ENCODE measurements at places on chromosomes 1 and 21.

GRCh38 chr21:42570841-42571387 is 57.3 kb downstream of the SLC37A1 start:
- peak; percentile 55 for DNase-seq

DNA sequence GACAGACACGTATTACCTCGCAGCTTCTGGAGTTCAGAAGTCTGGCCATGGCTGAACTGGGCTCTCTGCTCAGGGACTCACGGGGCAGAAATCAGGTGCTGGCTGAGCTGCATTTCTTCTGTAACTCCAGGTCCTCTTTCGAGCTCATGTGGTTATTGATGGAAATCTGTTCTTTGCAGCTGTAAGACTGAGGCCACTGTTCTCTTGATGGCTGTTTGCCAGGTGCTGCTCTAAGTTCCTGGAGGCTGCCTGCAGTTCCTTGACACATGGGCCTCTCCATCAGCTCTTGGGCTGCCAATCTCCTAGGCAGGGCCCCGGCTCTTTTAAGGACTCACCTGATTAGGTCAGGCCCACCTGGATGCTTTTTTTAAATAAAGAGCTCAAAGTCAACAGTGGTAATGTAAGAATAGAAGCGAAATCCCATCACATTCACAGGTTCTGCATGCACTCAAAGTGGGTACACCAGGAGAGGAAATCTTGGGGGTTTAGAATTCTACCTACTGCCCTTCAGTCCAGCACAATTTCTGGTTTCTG is 139.1 kb downstream of the KAZN start:
- DNase-seq = no peak

GRCh38 chr1:239909898-239910297 is 181.8 kb upstream of the FMN2 start:
- no peak for DNase-seq

DNA sequence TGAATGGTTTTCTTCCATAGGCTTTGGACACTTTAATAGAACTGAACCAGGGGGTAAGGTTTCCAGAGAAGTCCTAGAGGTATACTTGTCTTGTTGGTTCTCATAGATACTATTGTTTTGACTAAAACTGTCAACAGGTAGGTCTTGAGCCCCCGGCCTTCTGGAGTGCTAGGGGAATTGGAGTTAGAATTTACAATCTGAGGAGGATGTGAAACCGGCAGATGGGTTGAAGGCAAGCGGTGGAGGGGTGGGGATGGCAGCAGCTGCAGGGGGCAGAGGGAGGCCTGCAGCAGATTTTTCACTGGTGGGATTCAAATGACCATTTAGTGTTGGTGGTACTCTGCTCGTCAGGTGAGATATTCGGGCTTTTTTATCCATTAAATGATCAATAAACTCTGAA is 4.3 kb upstream of the CD1D start:
- no peak for DNase-seq

DNA sequence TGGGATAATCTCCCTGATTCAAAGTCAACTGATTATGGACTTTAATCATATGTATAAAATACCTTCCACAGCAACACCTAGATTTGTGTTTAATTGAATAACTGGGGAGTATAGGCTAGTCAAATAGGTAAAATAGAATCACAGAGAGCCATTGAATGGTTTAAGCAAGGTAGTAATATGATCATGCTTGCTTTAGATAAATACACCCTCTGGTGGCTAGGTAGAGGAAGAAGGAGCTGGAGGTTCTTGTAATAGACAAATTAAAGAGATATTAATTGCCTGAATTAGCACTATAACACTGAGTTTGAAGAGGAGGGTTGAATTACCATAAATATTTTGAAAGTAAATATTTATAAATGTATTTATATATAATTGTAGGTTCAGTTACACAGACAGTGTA is 40.3 kb downstream of the DIRAS3 start:
- no peak for DNase-seq

DNA sequence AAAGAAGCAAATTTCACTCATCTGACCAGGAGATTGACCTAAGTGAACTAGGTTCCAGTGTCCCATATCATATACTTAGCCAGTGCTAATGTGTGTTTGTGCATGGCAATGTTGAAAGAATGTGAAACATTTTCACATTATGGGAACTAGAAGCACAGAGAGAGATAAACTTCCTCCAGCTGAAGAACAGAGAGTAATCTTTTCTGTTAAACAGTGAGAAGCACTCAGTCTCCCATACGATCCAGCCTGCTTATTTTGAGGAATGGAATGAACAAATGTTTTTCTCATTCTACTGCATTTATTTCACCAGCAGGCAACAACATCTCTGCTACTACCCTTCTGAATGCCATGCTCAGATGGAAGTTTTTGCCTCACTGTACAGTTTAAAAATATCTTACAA is 170.5 kb downstream of the TTLL7 start:
- DNase-seq = no peak

GRCh38 chr1:25209516-25209915 is 22.8 kb downstream of the SYF2 start:
- DNase-seq = no peak

GRCh38 chr1:215260711-215261110 is 178.2 kb downstream of the KCNK2 start:
- DNase-seq = no peak

- no peak for DNase-seq
These were observed 86.5 kb upstream of the RHOU start for GRCh38 chr1:228648647-228649383.

DNA sequence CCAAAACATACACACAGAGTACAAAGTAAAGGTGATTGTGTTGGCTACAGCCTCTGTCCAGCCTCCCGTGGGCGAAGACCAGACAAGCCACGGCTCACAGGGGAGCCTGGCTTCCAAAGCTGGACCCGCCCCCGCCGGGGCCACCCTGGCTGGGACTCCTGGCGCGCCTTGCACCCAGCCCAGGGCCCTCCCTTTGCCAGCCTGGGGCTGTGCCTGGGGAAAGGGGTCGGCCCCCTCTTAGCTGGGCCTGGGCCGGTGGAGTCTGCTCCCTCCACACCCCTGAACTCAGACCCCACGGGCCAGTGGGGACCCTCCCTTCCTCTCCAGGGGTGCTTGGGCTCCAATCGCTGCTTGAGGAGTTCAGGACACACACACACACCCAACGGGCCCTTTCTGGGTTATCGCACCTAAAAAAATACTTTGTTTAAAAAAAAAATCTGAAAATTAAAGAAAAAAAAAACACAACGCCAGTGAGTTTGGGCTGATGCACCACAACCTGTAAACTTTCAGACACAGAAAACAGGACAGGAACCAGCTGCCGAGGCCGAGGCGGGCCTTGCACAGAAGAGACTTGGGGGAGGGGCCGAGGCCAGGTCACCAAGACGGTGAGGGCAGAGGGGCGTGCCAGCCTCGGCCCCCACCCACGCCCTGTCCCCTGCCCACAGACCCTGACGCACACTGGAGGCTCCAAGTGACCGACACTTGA is 56.3 kb downstream of the KCNAB2 start:
- no peak for DNase-seq

GRCh38 chr21:43290421-43291346 is 121.9 kb downstream of the CRYAA start:
- no peak for DNase-seq

GRCh38 chr21:42081138-42081537 is 10.0 kb downstream of the UMODL1 start:
- no peak for DNase-seq

DNA sequence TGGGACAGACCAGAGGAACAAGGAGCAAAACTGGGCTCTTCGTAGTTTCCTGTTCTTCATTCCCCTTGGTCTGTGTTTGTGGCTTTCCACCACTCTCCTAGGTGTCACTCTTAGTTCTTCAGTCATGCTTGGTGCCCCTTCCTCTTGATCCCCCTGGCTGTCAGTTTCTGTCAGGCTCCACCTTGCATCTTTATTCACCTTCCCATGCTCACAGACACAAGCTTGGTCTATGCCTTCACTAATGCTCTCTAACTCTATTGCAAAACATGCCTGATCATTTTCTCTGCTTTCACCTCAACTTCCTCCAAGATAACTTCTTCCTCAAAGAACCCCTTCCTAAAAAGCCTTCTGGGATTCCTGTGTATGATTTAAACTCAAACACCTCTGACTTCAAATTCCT is 122.9 kb downstream of the GLUL start:
- DNase-seq = no peak

DNA sequence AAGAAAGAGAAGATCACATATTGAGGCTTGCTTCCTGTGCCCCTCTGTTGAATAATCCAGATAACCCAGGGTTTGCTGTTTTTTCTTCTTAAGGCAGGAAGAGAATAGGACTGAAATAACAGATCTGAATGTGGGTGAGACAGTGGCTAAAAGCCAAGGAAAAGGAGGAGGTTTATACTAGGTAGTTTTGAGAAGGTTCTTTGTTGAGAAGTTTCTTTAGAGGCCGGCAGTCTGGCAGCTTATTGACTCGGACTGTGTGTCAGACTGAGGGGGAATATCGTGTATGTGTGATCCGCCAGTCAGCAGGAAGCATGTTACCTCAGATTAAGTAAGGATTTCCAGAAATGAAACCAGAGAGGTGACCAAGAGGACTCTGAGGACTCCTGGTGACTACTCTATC is 119.8 kb downstream of the PLA2G4A start:
- no peak for DNase-seq

GRCh38 chr21:42122808-42123207 is 51.7 kb downstream of the UMODL1 start:
- DNase-seq = no peak

GRCh38 chr21:46375560-46376230 is 51.7 kb downstream of the PCNT start:
- no peak for DNase-seq

- DNase-seq = no peak
These were observed 65.5 kb downstream of the EPHB2 start for GRCh38 chr1:22776035-22776613.

GRCh38 chr1:203672346-203672745 is 45.7 kb downstream of the ATP2B4 start:
- DNase-seq = peak; percentile 44

All from ascending aorta (tissue), 2 donors.